ENCODE measurements at places on chromosomes 4 and X. TPM values are rescaled to one million over a fixed set of nuclear protein-coding genes. Genes with fewer than 3 reads are reported as not detected.

F9 gene
- not detected for total RNA-seq

UTP3 gene
- total RNA-seq = 38.1 TPM

RAB28 gene
- total RNA-seq = 9.1 TPM

CMC4 gene
- total RNA-seq = 16.7 TPM

SSX5 gene
- not detected for total RNA-seq

MTNR1A gene
- total RNA-seq = 0.35 TPM

NDNF gene
- not detected for total RNA-seq

ENPP6 gene
- total RNA-seq = not detected

WWC2 gene
- total RNA-seq = 18.5 TPM

AWAT2 gene
- not detected for total RNA-seq

CTAG2 gene
- not detected for total RNA-seq

GASK1B gene
- 0.26 TPM for total RNA-seq

GIMD1 gene
- not detected for total RNA-seq

TMEM150C gene
- 1.3 TPM for total RNA-seq

FAAH2 gene
- total RNA-seq = 0.12 TPM

SSX2B gene
- total RNA-seq = not detected

PAGE4 gene
- total RNA-seq = not detected

RPA4 gene
- total RNA-seq = 0.35 TPM

SPRY1 gene
- 2.4 TPM for total RNA-seq

TLR10 gene
- total RNA-seq = not detected

OTC gene
- not detected for total RNA-seq

F11 gene
- not detected for total RNA-seq
